Vagina (tissue), 2 donors: ENCODE measurements at places on chromosomes 4 and X. TPM values are rescaled to one million over a fixed set of nuclear protein-coding genes. Genes with fewer than 3 reads are reported as not detected.

RGN gene
- total RNA-seq, result 4.7 TPM

SLC7A11 gene
- total RNA-seq, result 1.5 TPM

TCEAL2 gene
- total RNA-seq, result 14.7 TPM

NAA11 gene
- total RNA-seq, result not detected

DNA sequence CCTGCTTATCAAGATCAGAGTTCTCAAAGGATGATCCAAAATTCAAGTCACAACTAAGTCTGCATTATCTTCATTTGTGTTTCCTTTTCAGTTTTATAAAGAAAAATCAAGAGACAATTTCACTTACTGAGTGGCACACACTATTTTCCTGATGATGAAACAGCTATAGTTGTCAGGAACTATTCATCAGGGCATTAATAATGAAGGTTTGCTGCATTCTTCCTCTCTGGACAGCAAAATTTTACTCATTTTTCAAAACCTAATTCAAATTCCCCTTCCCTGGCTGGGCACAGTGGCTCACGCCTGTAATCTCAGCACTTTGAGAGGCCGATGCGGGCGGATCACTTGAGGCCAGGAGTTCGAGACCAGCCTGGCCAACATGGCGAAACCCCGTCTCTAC is 83.5 kb upstream of the SMIM10 start:
- no peak for DNase-seq
- H3K36me3 ChIP-seq, result no peaks in the 10 kb centered on the region
- no peaks in the 10 kb centered on the region for H3K27me3 ChIP-seq
- no peak overlapping the region for H3K27ac ChIP-seq

- no peak overlapping the region for H3K4me3 ChIP-seq
- H3K36me3 ChIP-seq, result no peaks in the 10 kb centered on the region
- no peaks in the 10 kb centered on the region for H3K27me3 ChIP-seq
- DNase-seq, result no peak
- no peaks in the 10 kb centered on the region for H3K4me1 ChIP-seq
These were observed 28.1 kb downstream of the SMIM43 start for GRCh38 chr4:121736735-121737351.

GRCh38 chrX:7941390-7942042 is 14.3 kb upstream of the PNPLA4 start:
- H3K4me1 ChIP-seq, result no peaks in the 10 kb centered on the region
- H3K4me3 ChIP-seq, result no peak overlapping the region
- no peaks in the 10 kb centered on the region for H3K36me3 ChIP-seq
- no peaks in the 10 kb centered on the region for H3K27me3 ChIP-seq
- no peak for DNase-seq

DNA sequence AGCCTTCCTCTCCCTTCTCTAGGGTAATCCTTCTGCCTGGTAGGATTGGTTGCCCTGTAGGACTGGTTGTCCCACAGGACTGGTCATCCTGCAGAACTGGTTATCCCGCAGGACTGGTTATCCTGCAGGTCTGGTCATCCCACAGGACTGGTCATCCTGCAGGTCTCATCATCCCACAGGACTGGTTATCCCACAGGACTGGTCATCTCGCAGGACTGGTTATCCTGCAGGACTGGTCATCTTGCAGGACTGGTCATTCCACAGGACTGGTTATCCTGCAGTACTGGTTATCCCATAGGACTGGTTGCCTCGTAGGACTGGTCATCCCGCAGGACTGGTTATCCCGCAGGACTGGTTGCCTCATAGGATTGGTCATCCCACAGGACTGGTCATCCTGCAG is 48.1 kb upstream of the STOX2 start:
- DNase-seq, result no peak
- H3K4me1 ChIP-seq, result no peaks in the 10 kb centered on the region
- H3K27me3 ChIP-seq, result no peaks in the 10 kb centered on the region

GRCh38 chr4:54118850-54119589 is 19.1 kb downstream of the GSX2 start:
- H3K4me3 ChIP-seq, result no peak overlapping the region
- no peak for DNase-seq
- H3K4me1 ChIP-seq, result no peaks in the 10 kb centered on the region
- H3K27me3 ChIP-seq, result no peaks in the 10 kb centered on the region
- no peak overlapping the region for H3K27ac ChIP-seq
- no peaks in the 10 kb centered on the region for H3K36me3 ChIP-seq
